Stimulated activated CD4-positive, alpha-beta T cell treated with anti-CD3 and anti-CD28 coated beads, Interleukin-15, amount 100 ng/mL, for 48 hours (primary cell): ENCODE measurements at places on chromosomes 5 and 9.

DNA sequence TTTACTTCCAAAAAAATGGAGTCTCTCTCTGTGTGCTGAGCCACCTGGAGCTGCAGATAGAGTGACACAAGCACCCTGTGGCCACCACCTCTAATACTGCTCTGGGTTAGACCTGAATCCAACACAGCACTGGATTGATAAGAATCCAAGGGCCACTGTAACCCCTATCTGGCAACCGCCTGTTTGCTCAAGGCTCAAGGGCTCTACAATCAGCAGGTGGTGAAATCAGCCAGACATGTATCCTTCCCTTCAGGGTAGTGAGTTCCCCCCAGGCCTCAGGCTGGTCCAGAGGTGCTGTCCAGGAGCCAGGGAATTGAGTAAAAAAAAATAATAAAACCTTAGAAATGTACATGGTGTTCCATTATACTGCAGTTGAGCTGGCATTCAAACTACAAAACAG is 509.0 kb downstream of the KIF4B start:
- DNase-seq, result no peak

GRCh38 chr5:1161108-1161832 is 40.1 kb upstream of the SLC6A19 start:
- DNase-seq, result no peak

DNA sequence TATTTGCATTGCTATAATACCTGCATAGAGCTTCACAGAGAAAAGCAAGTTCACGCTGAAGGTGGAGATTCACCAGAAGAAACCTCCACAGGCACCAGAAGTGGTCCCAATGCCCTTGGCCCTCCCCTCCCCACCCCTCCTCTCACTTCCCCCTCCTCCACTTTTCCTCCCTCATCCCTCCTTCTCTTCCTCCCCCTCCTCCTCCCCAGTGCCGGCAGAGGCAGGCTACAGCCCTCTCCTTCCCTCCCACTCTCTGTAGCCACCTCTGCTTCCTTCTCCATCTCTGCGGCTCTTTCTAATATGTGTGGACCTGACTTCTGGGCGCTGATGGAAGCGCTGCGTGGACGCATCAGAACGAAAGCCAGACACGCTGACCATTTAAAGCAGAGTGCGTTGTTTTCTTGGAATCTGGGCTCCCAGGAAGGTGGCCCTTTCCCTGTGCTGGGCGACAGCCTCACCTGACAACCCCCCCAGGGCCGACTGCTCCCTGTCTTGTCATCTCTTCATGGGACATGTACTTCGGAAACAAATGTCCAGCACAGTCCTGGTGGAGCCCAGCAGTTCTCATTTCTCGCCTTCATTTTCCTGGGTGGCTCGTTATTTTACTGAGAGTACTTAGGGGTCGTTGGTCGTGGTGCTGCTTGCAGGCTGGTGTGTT is 29.5 kb downstream of the NDUFS6 start:
- no peak for DNase-seq

GRCh38 chr5:102807878-102808502 is 52.9 kb downstream of the PAM start:
- no peak for DNase-seq

GRCh38 chr9:108621991-108622855 is 233.6 kb downstream of the ACTL7B start:
- no peak for DNase-seq

GRCh38 chr5:181223729-181224389 is 778 bp downstream of the TRIM41 start:
- no peak for DNase-seq

DNA sequence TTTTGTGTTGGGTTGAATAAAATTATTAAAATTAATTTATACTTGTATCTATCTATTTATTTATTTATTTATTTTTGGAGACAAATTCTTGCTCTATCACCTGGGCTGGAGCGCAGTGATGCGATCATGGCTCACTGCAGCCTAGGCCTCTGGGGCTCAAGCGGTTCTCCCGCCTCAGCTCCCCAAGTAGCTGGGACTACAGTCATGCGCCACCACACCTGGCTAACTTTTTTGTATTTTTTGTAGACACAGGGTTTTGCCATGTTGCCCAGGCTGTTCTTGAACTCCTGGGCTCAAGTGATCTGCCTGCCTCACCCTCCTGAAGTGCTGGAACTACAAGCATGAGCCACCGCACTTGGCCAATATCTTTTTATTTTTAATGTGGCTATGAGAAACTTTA is 134.7 kb upstream of the SPDL1 start:
- no peak for DNase-seq

DNA sequence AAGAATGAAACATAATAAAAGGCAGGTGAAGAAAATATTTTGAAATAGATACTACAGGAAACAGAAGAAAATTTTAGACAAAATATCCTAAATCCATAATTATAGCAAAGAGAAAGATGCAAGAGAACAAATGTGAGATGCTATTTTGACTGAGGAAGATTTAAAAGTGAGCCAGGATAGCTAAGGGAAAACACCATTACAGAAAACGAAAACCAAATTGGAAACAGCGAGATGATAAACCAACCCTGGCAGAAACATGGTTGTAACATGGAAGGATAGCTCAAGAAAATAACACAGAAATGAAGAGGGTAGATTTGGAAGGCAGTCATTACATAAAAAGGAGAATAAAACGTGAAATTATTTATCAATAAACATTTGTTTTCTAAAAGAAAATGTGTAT is 267.2 kb upstream of the NREP start:
- no peak for DNase-seq

DNA sequence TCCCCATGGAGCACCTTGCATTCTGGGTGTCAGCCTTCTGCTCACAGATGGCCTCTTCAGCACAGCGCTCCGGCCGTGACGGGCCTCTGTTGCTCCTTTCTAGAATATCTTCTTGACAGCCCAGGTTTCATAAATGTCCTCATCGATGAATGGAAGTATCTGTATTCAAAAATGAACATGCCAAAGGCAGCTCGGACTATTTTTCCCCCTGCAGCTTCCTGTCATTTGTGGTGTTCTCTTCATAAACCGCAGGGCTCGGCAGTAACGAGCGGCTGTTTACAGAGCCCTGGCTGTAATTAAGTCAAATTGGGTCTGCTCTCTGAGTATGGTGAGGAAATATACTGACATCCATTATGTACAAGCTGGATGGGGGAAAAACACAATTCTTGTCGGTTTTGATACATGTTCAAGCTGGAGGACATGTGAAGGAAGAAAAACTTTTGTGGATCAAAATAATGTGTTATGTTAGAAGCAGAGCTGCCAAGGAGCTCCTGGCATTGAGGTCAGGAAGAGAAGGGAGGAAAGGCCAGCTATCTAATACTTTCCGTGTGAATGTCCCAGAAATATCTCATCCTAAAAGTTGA is 154.1 kb upstream of the CD180 start:
- no peak for DNase-seq

GRCh38 chr9:4666042-4666699 is at the start of gene SPATA6L:
TSS of gene SPATA6L (minus strand) at chr9:4666480. CDS start at chr9:4666250, 230 bp downstream.
- DNase-seq, result no peak

- no peak for DNase-seq
Observed at GRCh38 chr5:9118852-9119251, 427.0 kb downstream of the SEMA5A start.

GRCh38 chr5:14039063-14039462 is 94.6 kb upstream of the DNAH5 start:
- DNase-seq, result no peak

GRCh38 chr5:27854243-27854852 is 816.0 kb upstream of the CDH9 start:
- no peak for DNase-seq

DNA sequence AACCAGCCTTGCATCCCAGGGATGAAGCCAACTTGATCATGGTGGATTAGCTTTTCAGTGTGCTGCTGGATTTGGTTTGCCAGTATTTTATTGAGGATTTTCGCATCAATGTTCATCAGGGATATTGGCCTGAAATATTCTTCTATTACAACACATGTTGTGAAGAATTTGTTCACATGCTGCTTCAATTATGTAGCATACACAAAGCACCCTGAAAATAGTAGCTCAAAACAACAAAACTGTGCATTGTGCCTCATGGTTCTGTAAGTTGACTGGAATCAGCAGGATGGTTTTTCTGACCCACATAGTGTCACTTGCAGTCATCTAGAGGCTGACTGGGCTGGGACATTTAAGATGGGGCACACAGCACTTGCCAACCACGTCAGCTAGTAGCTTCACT is 193.9 kb downstream of the SYK start:
- DNase-seq, result no peak

DNA sequence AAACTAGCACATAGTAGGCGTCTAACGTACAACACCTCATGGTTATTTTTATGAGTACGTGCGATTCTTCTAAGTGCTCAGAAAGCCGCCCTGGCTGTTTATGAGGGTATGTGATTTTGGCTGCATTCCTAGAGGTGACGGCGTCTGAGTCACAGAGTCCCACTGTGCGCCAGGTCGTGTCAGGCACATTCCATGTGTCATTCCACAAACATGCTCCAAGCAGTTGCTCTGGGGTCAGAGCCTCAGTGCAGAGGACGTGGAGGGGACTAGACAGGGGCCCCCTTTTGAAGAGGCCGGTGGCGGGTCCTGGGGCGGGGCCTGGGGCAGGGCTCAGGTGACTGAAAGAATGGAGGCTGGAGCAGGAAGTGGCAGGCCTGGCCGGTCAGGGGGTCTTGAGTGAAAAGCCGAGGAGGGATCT is 51.9 kb downstream of the NEK6 start:
- DNase-seq, result no peak

DNA sequence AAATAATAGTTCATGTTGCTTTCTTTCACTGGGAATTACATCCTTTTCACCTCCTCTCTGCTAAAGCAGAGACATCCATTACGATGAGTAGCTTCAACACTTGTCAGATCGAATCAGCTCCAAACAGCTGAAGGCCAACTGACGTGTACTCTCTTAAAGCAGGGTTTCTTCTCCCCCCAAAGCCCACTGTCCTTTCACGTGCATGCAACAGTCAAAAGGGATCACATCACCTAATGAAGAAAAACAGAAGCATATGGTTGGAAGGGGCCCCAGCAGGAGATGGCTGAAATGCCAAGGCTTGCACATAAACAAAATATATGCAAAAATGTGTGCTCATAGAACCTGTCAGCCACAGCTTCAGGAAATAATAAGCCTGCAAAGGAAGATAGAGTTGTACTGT is 421.6 kb downstream of the ANXA1 start:
- no peak for DNase-seq

DNA sequence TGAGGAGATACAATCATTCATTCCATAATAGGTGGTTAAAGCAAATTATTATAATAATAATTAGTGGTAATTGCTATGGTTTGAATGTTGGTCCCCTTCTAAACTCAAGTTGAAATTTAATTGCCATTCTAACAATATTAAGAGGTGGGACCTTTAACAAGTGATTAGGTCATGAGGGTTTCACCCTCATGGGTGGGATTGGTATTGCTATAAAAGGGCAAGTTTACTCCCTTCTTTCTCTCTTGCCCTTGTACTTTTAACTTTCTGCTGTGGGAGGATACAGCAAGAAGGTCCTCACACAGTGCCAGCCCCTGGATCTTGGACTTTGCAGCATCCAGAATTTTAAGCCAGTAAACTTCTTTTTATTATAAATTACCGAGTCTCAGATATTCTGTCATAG is 101.9 kb upstream of the PARP8 start:
- no peak for DNase-seq

GRCh38 chr5:152332716-152333460 is 72.2 kb downstream of the NMUR2 start:
- DNase-seq, result no peak

GRCh38 chr9:124818431-124819281 is 34.6 kb upstream of the WDR38 start:
- no peak for DNase-seq

DNA sequence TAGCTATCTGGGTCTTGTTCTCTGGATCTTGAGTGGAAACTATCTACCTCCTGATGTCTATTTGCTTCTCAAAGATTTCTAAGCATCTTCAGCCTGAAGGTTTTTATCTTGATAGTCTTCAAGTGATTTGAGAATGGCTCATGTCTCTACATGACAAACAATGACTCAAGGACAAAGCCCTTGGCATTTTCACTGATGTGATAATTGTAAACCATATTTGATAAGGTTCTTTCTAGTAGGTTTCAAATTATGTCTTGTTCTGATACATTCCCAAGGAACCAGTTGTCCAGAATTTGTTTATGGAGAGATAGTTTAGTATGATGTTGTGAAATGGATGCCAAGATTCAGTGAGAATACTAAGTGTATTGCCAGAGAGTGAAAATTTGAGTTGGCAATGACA is 1079.3 kb upstream of the CDH9 start:
- DNase-seq, result no peak

DNA sequence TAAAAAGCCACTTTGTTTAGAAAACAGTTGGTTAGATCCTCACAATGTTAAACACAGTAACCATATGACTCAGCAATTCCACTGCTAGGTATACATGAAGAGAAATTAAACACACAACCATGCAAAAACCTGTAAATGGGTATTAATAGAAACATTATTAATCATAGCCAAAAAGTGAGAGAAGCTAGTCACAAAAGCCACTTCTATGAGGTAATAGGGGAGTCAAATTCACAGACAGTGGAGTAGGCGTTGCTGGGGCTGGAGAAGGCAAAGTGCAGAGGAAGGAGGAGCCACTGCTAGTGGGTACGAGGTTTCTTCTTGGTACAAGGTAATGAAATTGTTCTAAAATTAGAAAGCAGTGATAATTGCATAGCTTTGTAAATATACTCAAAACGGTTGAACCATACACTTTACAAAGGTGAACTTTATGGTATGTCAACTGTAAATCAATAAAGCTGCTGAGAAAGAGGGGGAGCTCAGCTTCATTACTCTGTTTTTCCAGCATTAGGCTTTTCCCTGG is 364.4 kb downstream of the GADD45G start:
- peak; percentile 32 for DNase-seq

- no peak for DNase-seq
Observed at GRCh38 chr5:100667161-100667630, 132.0 kb downstream of the FAM174A start.

DNA sequence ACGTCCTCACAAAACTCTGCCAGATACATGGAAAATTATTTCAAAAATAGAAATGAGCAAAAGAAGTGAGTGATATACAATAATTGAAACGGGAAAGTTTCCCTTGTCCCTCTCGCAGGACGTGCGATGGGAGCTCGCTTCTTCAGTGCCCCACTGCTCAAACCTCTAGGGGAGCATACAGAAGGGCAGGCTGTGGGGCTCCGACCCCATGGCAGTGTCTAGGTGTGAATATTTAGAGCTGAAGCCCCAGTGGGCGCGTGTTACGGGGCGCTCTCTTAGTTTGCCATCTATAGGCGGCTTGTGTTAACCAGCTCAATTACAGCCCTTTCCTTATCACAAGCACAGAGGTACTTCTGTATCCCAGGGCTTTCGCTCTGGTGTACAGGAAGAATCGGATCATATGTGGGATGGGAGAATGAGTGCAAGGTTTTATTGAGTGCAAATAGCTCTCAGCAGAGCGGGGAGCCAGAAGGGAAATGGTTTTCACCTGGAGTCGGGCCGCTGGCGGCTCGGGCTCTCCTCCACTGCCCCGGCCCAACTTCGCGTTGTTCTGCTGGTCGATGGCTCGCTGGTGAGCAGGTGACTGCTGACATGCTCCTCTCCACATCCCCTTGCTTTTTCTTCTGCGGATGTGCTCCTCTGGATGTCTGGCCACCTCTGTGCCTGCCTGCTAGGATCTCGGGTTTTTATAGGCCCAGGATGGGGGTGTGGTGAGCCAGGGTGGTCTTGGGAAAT is 334.0 kb upstream of the PTPRD start:
- no peak for DNase-seq

GRCh38 chr9:1001838-1002237 is 25.4 kb downstream of the DMRT3 start:
- no peak for DNase-seq
